ENCODE measurements at places on chromosomes 2 and 18.

DNA sequence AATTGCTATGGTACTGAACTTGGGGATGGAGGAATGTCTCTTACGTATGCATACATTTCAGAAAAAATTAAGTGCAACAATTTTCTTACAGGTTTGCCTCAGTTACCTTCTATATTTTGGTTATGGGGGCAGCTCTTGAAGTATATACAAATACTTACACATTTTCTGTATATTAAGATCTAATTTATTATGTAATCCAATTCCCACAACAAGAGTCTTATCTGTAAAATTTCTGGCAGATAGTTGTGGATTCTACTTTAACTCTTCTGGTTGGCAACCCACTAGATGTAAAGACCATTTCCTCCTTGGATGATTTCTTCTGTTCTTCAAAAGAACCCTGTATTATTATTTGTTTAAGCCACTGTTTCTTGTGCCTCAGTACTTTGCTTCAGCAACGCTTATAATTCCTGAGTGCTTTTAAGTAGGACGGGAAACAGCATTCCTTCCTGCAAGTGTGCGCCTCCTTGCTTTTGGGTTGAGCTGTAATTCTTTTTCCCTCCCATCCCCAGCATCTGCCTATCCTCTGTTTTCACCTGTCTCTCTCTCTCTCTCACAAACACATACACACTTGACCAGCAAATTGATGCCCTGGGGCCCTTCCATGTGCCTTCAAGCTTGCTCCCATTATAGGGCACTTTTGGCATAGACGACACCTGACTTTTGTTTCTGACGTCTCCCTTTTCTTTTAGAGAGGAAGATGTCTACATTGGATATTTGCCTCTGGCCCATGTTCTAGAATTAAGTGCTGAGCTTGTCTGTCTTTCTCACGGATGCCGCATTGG, 61.4 kb downstream of the ACSL3 start:
- no peak for DNase-seq

GRCh38 chr2:203237346-203238238, 1.2 kb upstream of the CYP20A1 start:
- no peak for DNase-seq

- DNase-seq: no peak
Observed at GRCh38 chr2:138121666-138122661, 157.7 kb downstream of the HNMT start.

DNA sequence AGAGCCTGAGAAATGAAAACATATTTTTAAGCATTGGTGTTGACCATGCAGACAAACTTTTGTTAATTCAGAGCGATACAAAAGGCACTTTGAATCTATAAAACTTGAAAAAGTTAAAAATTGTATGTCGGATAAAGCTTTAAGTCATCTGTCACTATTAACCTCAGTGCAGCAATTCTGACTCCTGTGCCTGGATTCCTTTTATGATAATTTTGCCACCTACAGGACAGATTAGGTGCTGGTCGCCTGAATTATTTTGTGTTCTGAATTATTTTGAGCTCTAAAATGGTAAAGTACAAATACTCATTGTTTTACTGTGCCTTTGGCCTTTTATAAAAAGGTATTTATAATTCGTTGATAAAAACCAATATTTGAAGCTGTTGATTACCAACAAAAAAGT, 19.4 kb upstream of the RNF138 start:
- no peak for DNase-seq

- no peak for DNase-seq
Observed at GRCh38 chr2:14340703-14341102, 291.8 kb upstream of the LRATD1 start.

GRCh38 chr18:4172196-4173100, 282.7 kb downstream of the DLGAP1 start:
- DNase-seq: no peak

DNA sequence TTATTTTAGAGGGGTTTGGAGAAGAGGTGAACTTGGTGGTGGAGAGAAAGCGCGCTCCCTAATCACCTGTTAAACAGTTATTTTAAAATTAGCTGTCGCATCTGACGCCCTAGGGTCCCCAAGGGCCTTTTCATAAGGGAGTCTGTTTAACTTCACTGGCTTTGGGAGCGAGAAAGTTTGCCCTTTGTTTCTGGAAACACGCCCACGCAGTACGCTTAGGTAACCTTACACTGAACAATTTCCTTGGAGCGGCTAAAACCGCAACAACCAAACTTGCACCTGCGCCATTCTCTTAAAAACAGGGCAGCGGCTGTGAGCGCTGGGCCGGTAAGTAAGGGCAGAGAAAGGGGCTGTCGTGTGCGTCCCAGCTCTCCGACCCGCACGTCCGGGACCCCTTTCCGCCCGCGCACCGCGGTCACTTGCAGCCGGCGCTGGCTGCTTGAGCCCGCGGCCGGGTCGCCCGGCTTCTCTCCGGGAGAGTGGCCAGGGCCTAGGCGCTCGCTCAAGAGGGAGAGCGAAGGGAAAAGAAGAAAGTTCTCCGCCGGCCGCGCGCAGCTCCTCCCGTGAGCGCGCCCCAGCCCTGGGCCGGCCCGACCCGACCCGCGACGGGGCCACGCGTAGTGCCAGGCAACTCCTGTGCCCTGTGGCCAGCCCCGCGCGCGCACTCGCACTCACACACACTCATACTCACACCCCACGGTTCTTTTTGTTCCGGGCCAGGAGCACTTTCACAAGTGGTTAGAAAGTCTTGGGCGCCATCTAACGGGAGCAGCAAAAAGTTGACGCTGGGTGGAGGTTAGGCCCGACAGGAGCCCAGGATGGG, 19.2 kb downstream of the POU3F3 start:
- no peak for DNase-seq

DNA sequence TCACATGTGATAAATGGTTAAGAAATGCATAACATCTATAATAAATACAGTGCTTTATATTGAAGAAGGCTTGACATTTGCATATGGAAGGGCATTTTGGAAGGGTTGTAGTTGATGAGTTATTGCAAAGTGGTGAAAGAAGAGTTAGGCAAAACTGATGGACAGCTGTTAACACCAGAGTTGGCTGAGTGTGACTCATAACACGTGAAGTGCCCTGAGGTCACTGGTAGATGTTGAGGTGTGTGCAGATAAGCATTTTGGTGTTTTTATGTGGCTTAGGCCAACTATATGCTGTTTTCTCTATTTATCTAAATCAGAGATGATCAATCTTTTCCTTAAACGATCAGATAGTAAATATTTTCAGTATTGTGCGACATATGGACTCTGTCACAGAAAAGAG, 154.3 kb upstream of the KCNH7 start:
- DNase-seq: no peak

GRCh38 chr2:92073815-92074548, 2797.2 kb upstream of the TEKT4 start:
- DNase-seq: no peak

DNA sequence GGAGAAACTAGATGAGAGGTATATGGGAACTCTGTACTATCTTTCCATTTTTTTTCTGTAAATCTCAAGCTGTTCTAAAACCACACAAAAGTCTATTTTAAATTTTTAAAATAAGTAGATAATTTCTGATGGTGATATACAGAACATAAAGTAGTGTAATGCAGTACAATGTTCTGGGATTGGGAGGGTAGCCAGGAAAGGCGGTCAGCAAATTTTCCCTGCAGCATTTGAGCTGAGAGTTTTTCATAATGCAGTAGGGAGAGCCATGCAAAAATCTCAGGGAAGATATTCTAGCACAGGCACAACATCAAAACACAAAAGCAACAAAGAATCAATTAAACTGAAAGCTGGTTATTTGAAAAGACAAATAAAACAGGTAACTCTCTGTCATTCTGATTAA, 141.5 kb downstream of the NCKAP5 start:
- DNase-seq: no peak

DNA sequence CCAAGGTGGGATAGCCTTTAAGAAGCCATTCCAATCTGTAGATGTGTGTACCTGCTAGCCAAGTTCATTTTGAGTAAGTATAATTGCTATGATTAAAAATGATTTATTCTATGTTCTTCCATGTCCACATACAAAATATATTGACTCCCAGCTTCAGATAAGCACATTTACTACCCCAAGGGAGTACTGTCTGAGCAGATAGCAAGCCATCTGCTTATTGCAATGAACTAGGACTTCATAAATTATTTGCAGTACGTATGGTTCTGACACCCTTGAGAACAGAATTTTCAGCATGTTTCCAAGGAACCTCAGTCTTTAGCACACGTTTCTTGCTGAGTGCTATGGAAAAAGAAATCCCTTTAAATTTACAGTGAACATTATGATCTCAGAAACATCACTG, 28.2 kb downstream of the ABCG5 start:
- no peak for DNase-seq

DNA sequence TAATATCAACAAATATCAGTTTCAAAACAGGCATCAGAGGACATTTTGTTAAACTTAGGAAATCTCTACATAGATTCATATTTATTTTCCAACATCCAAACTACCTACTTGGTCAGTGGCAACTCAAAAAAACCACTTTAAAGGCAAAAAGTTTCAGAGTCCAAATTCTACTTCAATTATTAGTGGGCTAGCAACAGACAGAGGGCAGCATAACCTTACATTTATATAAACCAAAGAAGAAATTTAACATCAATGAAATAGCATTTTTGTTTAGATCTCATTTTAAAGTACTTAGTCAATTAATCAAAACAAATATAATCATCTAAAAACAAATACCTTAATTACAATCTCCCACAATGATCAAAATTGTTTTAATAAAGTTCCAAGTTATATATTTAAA, 33.3 kb downstream of the RTTN start:
- DNase-seq: no peak

DNA sequence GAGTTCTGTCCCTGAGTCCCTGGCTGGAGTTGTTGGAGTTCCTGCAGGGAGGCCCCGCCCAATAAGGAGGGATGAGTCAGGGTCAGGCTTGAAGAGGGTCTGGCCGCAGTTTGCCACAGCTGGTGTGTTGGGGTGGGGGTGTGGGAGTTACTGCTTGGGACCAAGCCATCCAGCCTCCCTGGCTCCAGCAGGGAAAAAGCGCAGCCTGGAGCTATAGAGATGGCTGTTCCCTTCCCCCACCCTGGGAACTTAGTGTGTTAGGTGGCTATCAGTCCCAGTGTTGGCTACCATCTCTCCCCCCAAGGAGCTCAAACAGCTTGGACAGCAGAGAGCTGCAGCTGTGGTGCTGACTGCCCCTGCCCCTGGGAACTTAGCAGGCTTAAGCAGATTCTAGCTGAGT, 13.2 kb upstream of the TANK start:
- no peak for DNase-seq

DNA sequence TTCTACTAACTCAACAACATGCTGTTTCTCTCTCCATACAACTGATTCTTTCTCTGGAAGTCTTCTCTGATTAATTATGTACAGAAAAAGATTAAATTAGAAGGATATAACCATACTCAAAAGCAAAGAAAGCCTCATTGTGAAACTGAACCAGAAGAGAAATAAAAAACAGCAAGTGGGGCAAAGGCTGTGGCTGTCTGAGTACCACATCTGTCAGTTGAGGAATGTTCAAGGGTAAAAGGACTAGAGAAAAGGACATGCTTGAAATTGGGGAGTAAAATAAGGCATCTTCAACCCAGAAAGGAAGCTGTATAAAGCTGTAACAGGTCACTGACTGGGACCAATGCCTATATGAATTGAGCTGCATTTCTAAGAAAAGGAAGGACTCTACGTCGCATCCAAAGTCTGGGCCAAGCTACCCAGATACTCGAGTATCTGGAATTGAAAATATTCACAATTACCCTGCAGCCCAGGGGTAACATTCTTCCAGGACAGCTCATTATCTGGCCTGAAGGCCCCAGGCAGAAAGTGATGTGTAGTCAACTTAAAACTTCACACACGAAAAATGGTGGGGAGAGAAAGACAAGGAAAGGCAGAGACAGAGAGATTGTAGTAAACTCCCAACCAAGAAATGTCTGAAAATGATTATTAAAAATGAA, 356.0 kb upstream of the GALNT5 start:
- no peak for DNase-seq

DNA sequence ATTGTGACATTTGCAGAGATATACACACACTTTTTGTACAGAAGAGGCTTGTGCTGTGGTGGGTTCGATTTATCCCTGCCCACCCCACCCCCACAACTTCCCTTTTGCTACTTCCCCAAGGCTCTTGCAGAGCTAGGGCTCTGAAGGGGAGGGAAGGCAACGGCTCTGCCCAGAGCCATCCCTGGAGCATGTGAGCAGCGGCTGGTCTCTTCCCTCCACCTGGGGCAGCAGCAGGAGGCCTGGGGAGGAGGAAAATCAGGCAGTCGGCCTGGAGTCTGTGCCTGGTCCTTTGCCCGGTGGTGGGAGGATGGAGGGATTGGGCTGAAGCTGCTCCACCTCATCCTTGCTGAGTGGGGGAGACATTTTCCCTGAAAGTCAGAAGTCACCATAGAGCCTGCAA, 40.0 kb downstream of the STEAP3 start:
- no peak for DNase-seq

DNA sequence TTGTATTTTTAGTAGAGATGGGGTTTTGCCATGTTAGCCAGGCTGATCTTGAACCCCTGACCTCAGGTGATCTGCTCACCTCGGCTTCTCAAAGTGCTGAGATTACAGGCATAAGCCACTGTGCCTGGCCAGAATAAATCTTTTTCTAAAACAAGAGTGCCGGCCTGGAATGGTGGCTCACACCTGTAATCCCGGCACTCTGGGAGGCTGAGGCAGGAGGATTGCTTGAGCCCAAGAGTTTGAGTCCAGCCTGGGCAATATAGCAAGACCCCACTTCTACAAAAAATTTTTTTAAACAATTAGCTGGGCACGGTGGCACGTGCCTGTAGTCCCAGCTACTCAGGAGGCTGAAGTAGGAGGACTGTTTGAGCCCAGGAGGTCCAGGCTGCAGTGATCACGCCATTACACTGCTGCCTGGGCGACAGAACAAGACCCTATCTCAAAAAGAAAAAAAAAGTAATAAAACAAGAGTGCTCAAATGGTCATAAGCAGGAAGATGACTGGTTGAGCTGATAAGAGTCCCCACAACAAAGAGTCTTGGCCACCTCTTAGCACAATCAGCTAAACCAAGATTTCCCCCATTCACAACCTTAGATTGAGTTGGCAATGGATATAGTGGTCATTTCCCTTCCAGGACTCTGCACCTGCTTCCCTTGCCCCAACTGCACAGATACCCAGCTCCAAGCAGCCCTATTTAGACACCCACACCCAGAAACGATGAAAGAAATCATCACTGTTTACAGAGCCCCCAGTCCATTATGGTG, 5.8 kb upstream of the UCN start:
- DNase-seq: no peak

- DNase-seq: no peak
Observed at GRCh38 chr18:23243178-23243577, 107.9 kb downstream of the CABLES1 start.

DNA sequence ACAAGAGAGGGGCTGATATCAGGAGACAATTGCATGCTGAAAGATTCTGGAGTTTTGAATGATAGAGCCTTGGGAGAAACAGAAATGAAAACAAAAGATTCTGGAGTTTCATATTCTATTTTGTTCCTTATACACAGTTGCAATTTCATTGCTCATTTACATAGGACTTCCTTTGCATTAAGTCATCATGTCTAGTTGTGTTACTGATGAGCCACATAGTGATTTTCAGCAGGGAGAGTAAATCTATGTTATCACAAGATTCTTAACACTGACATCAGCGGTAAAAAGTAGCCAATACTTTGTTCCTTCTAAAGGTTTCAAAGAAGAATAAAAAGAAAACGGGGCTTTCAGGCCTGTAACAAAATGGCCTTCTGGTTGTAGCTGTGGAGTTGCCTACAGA, 7.1 kb downstream of the ADAM17 start:
- DNase-seq: no peak

GRCh38 chr18:76725445-76725844, 96.9 kb upstream of the ZNF236 start:
- DNase-seq: no peak

Measured in activated CD8-positive, alpha-beta memory T cell treated with anti-CD3 and anti-CD28 coated beads for 1 hour (primary cell).